NCI-H187 (cell line): ENCODE measurements at places on chromosomes 6 and 20.

- no peak for DNase-seq
Observed at GRCh38 chr6:170575250-170575649, 9.2 kb downstream of the PDCD2 start.

DNA sequence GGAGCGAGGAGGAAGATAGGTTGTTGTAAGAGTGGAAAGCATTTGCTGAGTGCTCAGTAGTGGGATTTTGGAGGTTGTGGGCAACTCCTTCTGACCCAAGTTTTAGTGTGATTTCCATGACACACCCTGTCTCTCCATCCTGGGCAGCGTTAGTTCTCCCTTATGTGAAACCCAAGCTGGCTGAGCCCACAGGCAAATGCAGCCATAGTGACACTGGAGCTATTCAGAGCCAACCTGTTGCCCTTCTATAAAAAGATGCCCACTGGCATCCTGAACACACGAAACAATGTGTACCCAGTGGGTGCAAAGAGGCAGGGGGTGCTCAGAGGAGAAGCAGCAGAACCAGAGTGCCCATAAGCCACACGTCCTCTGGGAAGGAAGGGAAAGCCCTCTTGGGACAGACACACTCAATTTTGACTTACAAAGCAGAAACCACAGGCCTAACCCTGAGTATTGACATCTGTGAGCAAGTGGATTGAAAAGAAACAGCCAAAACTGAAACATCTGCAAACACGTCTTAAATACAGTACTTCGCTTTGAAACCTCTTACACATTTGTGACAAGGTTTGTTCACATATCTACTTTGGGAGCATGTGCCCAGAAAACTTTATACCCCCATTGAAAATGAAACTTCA, 54.6 kb downstream of the BPIFB1 start:
- no peak for DNase-seq

DNA sequence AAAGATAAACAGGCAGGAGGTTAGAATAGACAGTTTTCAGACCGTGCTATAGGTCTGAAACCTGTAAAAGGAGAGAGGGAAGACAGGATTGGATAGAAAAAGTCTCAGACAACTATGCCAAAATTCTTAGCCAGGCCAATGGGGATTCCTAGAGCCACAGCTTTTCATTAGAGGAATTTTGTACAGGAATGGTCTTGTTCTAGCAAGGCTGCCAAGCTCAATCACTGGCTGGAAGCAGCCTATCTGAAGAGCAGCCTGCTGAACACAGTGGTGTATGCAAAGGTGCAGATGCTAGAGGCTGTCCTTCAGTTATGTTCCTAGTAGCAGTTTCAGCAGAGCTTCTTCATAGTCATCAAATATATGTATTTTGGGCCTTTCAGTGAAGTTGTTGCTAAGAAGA, 313.1 kb downstream of the GRIK2 start:
- no peak for DNase-seq

GRCh38 chr20:14853079-14853478, 515.7 kb upstream of the FLRT3 start:
- DNase-seq, result peak; percentile 9

DNA sequence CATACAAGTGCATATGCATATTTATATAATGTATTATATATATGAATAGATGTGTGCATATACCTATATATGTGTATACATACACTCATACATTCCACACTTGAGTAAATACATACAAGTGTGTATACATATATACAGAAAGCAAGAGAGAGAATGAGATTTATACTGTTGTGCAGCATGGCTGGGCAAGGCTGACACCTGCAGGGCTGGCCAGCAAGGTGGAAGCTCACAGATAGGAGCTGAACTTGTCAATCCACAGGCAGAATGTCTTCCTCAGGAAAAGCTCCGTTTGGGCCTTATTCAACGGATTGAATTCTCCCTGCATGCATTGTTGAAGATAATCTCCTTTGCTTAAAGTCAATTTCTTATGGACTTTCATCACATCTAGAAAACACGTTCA, 256.7 kb downstream of the ZNF217 start:
- DNase-seq, result no peak

GRCh38 chr20:59735486-59735885, 131.1 kb downstream of the PHACTR3 start:
- DNase-seq, result no peak

GRCh38 chr20:50455656-50456451, 54.3 kb upstream of the PTPN1 start:
- DNase-seq, result no peak

DNA sequence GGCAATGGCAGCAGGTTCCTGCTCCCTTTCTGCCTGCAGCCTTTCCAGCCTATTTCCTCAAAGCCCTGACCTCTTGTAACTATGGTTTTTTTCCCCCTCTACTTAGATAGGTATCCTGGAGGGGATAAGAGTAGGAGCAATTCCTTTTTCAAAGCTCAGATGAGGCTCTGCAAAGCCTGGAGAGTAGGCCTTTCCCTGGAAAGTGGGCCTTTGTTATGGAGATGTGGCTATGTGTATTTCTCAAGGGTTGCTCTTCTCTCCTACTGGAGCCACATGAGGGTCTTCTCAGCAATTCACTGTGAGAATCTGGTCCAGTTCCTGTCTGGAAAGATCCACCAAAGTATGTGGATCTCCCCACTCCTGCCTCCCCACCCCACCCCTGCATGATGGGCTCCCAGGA, 96.0 kb downstream of the DTD1 start:
- DNase-seq, result no peak

DNA sequence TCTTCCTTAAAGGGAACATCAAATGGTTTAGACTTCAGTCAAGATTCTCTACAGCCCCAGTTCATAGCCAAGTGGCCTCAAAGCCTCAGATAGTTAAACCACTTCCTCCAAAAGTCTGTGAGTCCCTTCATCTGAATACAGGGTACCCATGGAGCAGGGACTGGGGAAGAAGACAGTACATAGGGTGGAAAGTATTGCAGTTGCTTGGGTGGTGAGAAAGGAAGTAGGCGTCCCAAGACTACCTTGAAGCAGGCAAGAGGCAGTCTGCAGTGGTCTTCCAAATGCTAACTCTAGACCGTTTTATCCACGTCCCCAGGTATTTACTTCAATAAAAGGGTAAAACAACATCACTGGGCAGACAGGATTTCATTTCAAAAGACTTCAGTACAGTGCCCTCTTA, 2.0 kb downstream of the FYN start:
- no peak for DNase-seq

DNA sequence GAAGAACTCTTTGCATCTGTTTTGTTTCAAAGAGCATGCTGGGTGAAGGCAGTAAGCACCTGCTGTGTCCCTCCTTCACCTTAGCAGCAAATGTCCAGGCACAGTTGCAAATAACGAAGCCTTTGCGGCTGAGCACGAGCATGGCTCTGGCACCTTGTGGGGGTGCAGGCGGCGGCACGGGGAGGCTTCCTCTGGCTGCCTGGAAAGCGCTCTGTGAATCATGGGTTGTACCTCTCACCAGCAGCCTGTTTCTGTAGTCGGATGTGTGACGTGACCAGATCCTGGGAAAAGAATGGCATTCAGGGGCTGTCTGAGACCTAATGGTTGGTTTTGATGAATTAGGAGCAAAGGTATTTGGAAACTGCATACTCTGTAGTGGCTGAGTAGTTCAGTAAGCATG, 144.8 kb downstream of the DTNBP1 start:
- DNase-seq, result no peak

GRCh38 chr6:156260815-156261214, 516.4 kb upstream of the ARID1B start:
- DNase-seq, result no peak

- DNase-seq, result peak; percentile 85
Observed at GRCh38 chr20:5480824-5481600, 164.3 kb upstream of the PROKR2 start.

DNA sequence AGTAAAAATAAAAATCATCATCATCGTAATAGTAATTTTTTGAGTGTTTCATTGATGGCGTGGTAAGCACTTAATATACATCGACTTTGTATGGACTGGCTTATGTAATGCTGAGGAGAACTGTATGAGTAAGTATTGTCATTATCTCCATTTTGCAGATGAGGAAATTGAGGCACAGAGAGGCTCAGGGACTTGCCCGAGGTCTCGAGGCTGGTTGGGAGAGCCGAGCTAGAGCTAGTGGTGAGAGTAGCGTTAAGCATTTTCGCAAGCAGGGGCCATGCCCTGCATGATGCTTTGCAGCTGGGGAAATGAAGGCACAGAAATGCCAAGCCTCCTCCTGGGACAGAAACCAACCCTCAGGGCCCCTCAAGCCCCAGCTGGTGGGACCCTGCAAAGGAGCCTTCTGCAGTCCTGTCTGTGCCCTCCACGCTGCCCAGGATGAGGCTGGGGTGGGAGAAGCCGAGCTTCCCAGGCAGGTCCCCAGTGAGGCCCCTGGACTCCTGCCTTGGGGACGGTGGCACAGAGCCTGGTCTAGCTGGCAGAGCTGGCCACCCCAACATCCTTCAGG, 31.1 kb upstream of the STX16 start:
- no peak for DNase-seq
